SJSA1 (cell line): ENCODE measurements at places on chromosomes 1 and 21.

DNA sequence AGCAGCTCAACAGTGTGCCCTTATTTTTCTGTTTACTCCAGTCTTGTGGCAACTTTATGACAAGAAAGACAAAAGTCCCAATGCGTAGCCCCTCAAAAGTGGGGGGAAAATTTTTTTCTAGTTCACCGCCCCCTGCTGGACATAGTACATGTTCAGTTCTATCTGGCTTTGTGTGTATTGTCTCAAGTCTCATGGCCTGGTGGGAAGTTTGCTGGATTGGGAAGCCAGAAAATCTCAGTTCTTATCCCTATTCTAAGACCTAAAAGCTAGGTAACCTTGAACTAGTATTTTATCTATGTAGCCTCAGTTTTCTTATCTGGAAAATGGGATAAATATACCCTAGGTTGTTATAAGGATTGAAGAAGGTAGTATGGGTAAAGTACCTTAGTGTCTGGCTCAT, 55.8 kb upstream of the LDLRAP1 start:
- no peak for DNase-seq

- no peak for DNase-seq
Observed at GRCh38 chr1:39331647-39332046, 127.2 kb downstream of the MACF1 start.

GRCh38 chr1:72432645-72433267, 150.4 kb upstream of the NEGR1 start:
- DNase-seq: no peak

DNA sequence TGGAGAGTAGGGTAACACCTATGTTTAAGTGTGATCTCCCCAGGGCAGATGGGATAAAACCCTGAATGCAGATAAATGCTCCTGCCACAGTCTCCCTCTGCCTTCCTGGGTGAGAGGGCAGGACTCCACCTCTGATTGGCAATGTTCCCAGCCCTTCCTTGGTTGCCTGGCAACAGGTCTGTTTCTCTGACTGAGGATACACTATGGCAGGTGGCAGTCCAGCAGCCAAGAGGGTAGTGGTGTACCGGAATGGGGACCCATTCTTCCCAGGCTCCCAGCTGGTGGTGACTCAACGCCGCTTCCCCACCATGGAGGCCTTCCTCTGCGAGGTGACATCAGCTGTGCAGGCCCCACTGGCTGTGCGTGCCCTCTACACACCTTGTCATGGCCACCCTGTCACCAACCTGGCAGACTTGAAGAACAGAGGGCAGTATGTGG, at the start of gene DCDC2B:
Gene DCDC2B (plus strand): TSS at position 199 of the 438 bp plus-strand sequence. CDS start 5 bp downstream, at position 204.
- no peak for DNase-seq

DNA sequence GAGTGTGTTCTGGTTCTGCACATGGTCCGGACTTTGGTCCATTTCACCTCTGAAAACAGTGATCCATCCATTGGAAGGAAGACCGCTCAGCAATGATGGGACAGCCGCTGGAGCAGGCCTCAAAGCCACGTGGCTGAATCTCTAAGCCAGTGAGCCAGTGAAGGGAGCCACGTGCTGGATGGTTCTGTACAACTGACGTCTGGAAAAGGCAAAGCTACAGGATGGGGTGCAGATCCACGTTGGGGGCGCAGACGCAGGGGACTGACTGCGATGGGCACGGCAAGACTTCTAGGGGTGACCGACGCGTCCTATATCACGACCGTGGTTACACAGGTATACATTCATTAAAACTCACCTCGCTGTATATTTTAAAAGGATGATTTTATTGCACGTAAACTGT, 10.2 kb upstream of the ARHGEF16 start:
- no peak for DNase-seq

- no peak for DNase-seq
Observed at GRCh38 chr1:60832367-60832766, 250.0 kb upstream of the NFIA start.
